ENCODE measurements at places on chromosomes 3 and 15.

DNA sequence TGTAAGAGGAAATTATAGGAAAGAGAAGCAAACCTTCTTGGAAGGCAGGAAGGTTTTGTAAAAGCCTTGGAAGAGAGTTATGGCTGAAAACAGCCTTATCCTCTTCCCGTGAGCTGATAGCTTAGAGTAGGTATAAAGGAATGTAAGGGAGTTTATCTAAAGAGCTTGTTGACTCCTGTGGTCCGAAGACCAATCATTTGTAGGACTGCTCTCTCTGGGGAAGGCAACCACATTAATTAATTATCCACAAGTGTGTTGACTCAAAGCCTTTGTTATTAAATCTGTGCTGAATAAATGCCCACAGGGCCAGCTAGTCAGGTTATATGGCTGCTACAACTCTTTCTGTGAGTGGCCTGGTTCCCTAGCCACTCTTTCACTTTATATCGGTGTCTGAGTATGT is 452.1 kb upstream of the RASGRP1 start:
- DNase-seq = no peak

GRCh38 chr3:6444888-6445658 is 415.8 kb upstream of the GRM7 start:
- no peak for DNase-seq

DNA sequence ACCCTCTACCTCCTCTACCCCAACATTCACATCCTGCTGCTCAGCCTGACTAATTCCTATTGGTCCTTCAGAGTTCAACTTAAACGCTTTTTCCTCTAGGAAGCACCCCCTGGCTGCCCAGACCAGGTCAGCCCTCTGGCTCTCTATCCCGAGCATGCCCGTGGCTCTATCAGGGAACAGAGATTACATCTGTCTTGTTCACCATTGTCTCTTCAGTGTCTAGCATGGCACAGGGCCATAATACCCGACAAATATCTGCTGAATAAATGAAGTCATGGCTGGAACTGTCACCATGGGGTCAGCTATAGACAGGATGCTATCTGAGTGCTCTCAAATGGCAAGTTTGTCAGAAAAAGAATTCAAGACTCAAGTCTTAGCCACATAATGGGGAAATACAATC is 296.9 kb upstream of the CHRNA7 start:
- no peak for DNase-seq

DNA sequence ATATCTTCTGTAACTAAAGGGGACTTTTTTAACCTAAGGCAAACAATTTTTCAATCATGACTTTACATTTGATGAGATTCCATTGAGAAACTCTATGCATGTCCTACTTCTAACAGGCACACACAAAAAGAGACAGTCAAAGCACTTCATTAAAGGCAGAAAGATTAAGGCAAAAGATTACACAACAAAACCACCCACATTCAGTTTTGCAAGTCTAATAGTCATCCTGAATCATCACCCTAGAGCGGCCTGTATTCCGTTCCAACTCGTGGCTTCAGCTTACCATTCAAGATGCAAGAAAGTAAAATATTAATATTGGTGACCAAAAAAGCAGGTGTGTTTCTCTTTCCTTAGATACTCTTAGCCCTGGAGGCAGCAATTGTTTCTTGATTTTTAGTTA is 205.9 kb downstream of the P3H2 start:
- peak; percentile 42 for DNase-seq

- DNase-seq = no peak
Observed at GRCh38 chr3:66393333-66394005, 107.4 kb downstream of the LRIG1 start.

- no peak for DNase-seq
Observed at GRCh38 chr3:99373846-99374210, 264.6 kb upstream of the COL8A1 start.
